8988T (cell line): ENCODE measurements at places on chromosomes 4 and X.

DNA sequence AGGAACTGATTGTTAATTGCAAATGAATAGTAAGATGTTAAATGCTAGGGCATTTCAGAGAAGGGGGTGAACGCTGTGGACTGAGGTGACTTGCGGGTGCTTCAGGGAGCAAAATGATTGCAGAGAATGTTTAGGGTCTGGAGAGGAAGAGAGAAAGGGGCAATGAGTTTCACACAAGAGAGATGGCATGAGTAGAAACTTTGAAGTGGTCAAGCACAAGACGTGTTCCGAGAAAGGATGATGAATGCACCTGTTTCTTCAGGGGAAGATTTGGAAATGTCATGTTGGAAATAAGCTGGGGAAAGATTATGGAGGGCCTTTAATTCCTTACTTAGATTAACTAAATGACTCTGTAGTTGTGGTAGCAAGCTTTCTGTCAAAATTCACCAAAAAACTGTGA is 43.4 kb downstream of the DTHD1 start:
- DNase-seq, result no peak

- DNase-seq, result peak; percentile 58
Measured at GRCh38 chr4:532588-533317, 33.7 kb downstream of the PIGG start.

- DNase-seq, result no peak
Measured at GRCh38 chrX:3017492-3017891, 11.1 kb downstream of the ARSH start.

- no peak for DNase-seq
Measured at GRCh38 chrX:133267621-133268020, 49.5 kb upstream of the TFDP3 start.

DNA sequence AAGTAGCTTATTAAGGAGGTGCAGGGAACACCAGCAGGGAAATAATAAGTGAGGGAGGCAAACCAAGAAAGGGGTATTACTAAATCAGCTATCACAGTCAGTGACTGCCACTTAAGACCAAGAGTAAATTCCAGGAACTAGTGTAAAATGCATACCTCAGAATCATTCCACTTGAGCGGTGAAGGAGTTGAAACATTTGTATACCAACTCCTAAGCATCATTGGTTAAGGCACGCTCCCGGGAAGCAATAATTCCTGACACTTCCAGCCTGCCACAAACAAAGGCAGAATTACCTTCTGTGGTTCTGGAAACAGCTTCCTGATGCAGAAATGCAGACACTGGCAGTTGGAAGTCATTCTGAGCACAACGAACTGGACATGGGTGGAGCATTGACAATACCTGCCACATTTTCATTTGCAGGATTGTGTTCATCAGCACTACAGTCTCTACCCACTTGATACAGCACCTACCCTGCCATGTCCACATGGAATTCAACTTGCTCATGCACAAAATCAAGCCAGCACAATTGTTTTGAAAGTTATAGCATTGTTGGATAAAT is 82.1 kb downstream of the PPP1R2C start:
- no peak for DNase-seq

DNA sequence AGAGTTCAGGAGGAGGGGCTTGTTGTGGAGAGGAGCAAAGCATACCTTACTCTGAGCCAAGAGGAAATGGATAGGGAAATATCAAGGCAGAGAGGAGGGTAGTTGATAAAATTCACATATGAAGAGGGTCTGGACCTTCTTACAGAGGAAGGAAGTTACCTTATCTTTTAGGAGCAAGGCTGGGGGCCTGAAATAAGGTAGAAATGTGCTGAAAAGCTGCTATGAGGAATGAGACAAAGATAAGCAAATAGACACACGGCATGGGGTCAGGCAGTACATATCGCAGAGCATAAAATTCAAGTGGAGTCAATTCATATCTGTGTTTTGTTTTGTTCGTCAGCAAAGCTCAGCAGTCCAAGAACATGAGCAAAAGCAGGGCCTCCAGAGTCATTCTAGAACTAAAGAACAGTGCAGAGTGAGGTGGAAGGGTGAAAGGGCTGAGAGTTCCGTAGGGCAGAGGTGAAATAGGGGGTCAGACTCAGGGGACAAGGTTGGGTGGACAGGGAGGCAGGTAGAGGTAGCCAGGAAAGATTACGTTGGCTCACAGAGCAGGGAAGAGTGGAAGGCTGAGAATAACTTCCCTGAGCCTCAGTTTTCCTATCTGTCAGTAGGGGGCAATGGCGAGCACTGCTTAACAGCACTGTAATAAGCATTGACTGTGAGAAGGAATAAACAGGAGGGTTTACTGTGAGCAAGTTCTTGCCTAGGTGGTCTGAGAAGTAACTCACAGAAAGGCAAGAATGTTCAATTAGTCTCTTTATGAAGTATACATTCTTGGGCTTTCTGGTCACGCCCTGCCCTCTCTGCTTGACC is 9.2 kb downstream of the VSIG4 start:
- no peak for DNase-seq

DNA sequence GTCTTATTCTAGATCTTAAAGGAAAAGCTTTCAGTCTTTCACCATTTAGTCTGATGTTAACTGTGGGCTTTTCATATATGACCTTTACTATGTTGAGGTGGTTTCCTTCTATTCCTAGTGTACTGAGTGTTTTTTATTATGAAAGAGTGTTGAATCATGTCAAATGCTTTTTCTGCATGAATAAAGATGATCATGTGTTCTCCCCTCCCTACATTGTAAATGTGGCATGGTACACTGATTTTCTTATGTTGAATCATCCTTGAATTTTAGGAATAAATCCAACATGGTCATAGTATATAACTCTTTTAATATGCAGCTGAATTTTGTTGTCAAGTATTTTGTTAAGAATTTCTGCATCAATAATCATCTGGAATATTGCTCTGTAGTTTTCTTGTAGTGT is 4.3 kb downstream of the CLGN start:
- DNase-seq, result no peak

GRCh38 chrX:33132569-33132968 is 78.8 kb downstream of the DMD start:
- no peak for DNase-seq
